ENCODE measurements at places on chromosomes 7 and 10. TPM values are rescaled to one million over a fixed set of nuclear protein-coding genes. Genes with fewer than 3 reads are reported as not detected.

CTNNA3 gene
- 4.8 TPM for total RNA-seq

EIF5AL1 gene
- 0.37 TPM for total RNA-seq

COL26A1 gene
- total RNA-seq: not detected

DNA sequence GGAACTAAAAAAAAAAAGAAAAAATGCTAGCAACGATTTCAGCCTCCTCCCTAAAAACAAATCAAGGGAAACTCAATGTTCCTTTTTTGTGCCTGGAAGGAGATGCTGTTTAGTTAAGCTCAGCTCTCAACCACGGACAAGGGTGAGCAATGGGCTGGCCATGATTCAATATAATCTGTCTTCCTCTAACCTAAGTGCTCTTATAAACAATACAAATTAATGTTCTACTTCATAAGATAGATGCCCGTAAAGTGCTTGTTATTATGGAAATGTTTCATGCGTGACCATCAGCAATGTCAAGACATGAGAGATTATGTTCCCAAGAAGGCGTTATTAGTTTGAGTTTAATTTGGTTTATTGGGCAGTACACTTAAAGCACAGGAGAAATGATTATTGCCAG lies 320.3 kb downstream of the SFMBT2 start:
- no peak for DNase-seq

- DNase-seq: no peak
These were observed 986 bp downstream of the NRP1 start for GRCh38 chr10:33333260-33334101.
